Ovary (tissue), 10 donors: ENCODE measurements at places on chromosomes 1 and 21. TPM values are rescaled to one million over a fixed set of nuclear protein-coding genes. Genes with fewer than 3 reads are reported as not detected.

Gene INSRR
- total RNA-seq: not detected

Gene CLEC20A
- total RNA-seq: not detected

Gene SHE
- 4.3 TPM for total RNA-seq

Gene TNN
- not detected for total RNA-seq

Gene ADORA1
- 0.70 TPM for total RNA-seq

Gene BRDT
- not detected for total RNA-seq

Gene C1orf94
- total RNA-seq: not detected

Gene RAB3GAP2
- total RNA-seq: 33.4 TPM

Gene TDRD5
- not detected for total RNA-seq

Gene LCE3D
- not detected for total RNA-seq

Gene KLHDC9
- total RNA-seq: 7.5 TPM

Gene NRAS
- 12.9 TPM for total RNA-seq

Gene IL20
- not detected for total RNA-seq

Gene KRTAP21-1
- total RNA-seq: not detected

DNA sequence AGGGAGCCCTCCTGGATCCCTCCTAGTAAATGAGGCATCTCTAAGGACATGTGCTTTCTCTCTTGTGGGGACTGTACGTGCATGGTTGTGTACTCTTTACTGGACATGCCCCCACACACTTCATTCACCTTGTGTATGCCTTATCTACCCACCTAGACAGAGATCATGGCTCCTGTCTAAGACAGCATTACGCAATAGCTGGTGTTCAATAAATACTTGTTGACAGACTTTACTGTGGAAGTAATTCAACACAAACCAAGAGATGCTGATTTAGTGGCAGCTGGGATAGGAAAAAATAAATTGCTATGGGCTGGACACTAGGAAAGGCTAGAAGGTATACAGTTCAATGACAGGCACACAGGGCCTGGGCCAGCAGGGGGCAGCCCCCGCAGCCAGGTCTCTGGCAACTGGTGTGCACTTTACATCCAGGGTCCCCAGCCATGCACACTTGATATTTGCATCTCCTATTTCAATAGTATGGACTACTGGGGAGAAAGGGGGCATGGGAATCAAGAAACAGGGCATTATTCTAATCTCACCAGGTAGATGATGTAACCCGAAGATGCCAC is 24.2 kb downstream of the TRABD2B start:
- no peak for DNase-seq

GRCh38 chr1:65791396-65791795 is 1.3 kb upstream of the PDE4B start:
- no peak for DNase-seq

DNA sequence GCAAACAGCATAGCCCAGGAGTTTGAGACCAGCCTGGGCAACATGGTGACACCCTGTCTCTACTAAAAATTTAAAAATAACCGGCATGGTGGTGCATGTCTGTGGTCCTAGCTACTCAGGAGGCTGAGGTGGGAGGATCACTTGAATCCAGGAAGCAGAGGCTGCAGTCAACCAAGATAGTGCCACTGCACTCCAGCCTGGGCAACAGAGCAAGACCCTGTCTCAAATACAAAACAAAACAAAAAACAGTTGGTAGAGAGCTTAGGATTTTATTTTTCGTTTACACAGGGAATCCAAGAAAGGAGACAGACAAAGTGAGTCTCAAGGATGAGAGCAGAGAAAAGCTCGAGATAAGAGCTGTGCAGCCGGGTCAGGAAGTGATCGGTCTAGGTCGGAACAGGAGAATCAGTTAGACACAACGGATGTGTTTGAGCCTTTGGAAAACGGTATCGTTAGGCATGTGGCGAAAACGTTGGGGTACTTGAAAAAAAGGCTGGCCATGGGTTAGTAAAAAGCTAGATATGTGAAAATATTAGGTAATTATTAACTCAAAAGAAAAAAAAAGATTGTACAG is 1.7 kb upstream of the MIB2 start:
- no peak for DNase-seq

DNA sequence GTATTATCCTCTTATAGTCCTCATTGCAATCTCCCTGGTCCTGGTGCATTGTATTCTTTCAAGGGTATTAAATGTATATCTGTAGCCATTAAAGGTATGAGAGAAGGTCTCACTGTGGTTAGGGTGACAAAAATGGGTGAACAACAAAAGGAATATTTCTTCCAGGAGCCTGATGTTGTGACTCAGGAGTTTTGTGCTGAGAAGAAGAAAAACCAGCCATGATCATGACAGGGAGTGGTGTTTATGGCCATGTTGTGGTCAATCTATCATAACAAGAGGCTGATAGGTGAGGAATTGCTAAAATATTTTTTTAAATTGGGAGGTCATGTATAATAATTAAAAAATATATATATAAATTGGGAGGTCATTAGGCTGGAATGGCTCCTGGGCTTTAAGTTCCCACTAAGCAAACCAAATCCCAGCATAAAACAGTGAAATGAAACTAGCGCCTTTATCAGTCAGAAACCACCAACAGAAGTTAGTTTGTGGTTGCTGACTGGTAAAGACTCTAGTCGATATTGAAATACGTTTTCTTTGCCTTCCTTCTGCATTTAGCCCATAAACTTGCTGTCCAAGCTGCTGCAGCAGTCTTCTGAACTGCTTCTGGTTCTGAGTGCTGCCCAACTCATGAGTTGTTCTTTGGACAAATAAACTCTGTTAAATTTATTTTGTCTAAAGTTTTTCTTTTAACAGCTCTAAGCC is 60.3 kb downstream of the TBX19 start:
- DNase-seq: no peak

- DNase-seq: no peak
These were observed 1.8 kb downstream of the DISC1 start for GRCh38 chr1:231628207-231628876.

- DNase-seq: no peak
These were observed 228.0 kb downstream of the TOMM20 start for GRCh38 chr1:234900595-234900994.

DNA sequence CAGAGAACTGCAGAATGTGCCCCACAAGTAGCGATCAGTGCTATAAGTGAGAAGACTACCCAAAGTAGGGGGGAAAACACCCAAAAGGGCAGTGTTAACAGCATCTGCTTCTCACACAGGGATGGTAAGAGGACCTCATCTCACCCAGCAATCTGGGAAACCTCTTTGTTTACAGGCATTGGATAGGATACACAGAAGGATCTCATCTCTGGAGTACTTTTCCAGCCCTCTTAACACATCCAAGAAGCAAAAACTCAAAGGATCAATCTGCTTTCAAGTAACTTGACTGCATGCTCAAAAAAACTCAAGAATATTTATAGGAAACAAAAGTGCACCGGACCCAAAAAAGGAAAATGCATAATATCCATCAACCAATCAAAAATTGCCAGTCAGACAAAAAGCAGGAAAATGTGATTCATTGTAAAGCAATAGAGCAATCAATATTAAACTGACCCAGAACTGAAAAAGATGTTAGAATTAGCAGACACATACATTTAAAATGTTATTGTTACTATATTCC is 311.0 kb upstream of the CXADR start:
- no peak for DNase-seq

- DNase-seq: no peak
These were observed at the start of gene CNKSR1 for GRCh38 chr1:26177182-26177684. TSS of gene CNKSR1 (plus strand) at chr1:26177491. CDS start at chr1:26177548, 57 bp downstream.

GRCh38 chr1:182845379-182845778 is 6.2 kb downstream of the DHX9 start:
- no peak for DNase-seq

DNA sequence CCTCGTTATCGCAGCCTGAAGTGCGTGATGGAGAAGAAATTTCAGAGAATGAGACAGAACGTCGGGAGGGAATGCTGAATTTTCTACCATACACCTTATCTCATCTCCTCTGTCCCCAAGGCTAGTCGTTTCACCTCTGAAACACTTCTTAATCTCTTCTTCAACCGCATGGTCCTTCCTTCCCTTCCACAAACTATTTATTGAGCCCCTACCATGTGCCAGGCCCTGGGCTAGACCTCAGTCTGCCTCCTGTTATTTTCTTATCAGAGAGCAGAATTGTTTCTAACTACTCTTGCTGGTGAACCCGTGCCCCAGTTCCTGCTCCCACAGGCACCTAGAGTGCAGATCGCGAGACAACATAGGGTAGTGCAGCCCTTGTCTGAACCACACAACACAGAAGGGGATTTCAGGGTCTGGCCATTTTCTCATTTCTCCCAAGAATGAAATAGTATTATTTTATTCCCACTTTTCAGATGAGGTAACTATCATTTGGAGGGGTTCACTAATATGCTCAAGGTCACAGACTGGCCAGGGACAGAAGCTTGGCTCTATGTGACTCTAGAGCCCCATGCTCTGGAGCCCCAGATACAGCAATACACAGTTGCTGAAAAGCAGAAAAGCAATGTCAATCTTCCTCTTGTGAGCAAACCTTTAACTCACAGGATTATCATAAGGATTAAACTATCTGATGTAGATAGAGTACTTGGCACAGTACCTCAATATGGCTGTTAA is 598 bp upstream of the ADIPOR1 start:
- DNase-seq: no peak

- no peak for DNase-seq
These were observed 293.6 kb downstream of the PLPP3 start for GRCh38 chr1:56285554-56286402.

- no peak for DNase-seq
These were observed 323.1 kb upstream of the NFIA start for GRCh38 chr1:60759291-60759690.

DNA sequence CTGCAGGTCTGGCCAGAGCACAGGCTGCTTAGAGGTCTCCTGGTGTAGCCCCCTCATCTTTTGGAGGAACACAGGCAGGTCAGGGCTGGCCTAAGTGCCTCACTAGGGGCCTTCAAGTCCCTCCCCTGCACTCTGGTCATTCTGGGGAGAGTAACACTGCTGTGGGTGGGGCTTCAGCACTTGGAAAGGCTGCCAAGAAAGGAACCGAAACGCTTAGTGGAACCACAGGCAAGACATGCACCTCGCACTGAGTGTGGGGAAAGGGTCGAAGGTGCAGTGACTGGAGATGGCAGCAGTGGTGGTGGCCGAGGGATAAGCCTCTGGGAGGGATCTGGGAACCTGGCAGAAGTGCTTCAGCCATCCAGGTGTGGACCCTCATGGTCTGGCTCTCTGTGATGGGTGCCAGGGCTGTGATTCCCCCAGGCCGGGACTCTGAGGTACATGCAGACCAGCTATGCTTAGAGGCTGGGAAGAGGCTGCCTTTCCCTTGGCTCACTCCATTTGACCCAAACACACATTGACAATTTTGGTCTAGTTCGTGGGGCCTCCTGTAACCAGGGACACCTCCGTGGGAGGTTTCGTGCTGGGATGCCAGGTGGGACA is 182.9 kb upstream of the CSF3R start:
- no peak for DNase-seq

DNA sequence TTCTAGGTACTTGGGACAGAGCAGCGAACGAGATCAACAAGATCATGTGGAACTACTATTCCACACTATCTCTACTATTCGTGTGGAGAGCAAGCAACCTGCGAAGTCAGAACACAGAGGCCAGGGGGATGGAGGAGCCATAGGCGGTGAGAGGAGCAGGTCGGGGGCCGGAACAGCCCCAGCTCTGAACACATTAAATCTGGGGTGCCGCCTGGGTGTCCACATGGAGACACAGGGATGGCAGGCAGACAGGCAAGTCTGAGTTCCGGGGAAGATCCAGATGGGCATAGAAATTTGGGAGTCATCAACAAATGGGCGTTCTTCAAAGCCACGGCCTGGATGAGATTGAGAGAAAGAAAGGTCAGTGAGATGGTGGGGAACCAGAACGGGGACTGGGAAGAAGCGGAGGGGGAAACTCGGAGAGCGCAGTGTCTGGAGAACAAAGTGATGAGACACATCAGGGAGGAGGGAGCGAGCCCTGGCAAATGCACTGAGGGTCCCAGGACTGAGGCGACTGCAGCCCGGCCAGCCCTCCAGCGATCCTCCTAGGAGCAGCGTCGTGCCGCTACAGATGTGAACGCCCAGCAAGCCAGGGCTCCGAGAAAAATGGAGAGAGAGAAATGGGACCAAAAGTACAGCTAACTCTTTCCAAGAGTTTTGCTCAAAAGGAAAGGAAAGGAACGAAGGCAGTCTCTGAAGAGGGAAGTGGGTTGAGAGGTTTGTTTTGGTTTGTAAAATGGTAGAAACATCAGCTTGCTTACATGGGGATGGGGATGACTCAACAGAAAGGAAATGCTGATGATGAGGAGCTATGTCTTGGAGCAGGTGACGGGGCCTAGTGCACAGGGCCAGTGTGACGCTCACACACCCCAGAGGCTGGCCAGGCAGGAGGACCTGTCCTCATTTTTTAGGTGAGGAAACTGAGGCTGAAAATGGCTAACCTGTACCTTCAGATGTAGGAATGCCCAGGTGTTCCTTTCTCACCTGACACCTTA is 84.5 kb downstream of the GLIS1 start:
- no peak for DNase-seq

GRCh38 chr1:58893257-58893869 is 109.5 kb upstream of the JUN start:
- DNase-seq: no peak

DNA sequence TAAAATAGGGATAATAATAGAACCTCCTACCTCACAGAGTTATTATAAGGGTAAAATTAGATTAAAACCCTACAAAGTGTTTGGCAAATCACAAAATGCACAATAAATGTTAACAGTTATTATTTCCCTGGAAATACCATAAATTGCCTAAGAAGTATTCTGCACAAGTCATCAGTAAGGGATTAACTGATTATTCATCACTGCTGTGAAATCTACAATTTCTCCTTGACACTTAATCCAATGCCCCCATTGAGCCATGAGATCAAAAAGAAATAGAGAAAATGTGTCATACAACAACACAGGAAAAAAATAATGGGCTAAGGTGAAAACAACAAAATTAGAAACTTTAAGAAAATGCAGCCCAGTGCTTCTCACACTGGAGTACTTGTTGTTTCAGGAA is 6.7 kb upstream of the SEC16B start:
- no peak for DNase-seq

- no peak for DNase-seq
These were observed 81.8 kb upstream of the CD34 start for GRCh38 chr1:207992677-207993236.

GRCh38 chr1:226098870-226099835 is 36.6 kb downstream of the H3-3A start:
- no peak for DNase-seq

- DNase-seq: no peak
These were observed 24.3 kb downstream of the GRIK3 start for GRCh38 chr1:37010011-37010410.

GRCh38 chr21:17607684-17608083 is 5.0 kb downstream of the BTG3 start:
- DNase-seq: no peak

GRCh38 chr1:174080819-174081218 is 58.7 kb upstream of the RC3H1 start:
- DNase-seq: no peak
